ENCODE measurements at places on chromosomes 5 and 9.

- no peak for DNase-seq
These were observed 139.6 kb downstream of the SPATA31D1 start for GRCh38 chr9:82128011-82128696.

- no peak for DNase-seq
These were observed 249.6 kb upstream of the EDIL3 start for GRCh38 chr5:84634256-84634655.

- no peak for DNase-seq
These were observed 266.8 kb downstream of the SEMA5A start for GRCh38 chr5:9278921-9279603.

DNA sequence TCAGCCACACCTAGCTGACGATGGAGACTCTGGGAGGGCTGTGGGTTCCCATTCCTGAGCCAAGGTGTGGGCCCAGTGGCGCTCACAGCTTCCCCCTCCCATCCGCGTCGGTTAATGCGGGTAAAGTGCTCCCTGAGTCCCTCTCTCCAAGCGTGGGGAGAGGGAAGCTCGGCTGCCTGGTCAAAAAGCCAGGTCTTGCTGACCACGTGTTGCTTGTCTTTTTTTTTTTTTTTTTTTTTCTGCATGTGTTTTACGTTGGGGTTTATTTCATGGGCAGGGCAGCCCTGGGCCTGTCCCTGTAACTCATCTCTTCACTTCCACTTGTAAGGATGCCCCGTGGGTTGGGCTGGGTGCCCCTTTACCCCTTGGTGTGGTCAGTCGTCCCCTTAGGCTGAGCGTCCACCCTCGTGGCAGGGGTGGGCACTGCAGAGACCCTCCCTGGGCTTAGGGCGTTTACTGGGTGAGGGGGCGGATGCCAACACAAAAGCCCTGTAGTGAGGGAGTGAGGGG, 11.9 kb downstream of the NKD2 start:
- DNase-seq, result no peak

- no peak for DNase-seq
These were observed 104.2 kb downstream of the MEF2C start for GRCh38 chr5:88778736-88779135.

GRCh38 chr5:135450336-135450735, 1.8 kb downstream of the TIFAB start:
- DNase-seq, result no peak

Measured in GOT3 (cell line).